ENCODE measurements at places on chromosomes 5 and 9.

GRCh38 chr9:89160806-89161205 is 17.8 kb downstream of the SHC3 start:
- no peak for DNase-seq

- no peak for DNase-seq
These were observed 7.2 kb downstream of the EPB41L4A start for GRCh38 chr5:112411903-112412302.

DNA sequence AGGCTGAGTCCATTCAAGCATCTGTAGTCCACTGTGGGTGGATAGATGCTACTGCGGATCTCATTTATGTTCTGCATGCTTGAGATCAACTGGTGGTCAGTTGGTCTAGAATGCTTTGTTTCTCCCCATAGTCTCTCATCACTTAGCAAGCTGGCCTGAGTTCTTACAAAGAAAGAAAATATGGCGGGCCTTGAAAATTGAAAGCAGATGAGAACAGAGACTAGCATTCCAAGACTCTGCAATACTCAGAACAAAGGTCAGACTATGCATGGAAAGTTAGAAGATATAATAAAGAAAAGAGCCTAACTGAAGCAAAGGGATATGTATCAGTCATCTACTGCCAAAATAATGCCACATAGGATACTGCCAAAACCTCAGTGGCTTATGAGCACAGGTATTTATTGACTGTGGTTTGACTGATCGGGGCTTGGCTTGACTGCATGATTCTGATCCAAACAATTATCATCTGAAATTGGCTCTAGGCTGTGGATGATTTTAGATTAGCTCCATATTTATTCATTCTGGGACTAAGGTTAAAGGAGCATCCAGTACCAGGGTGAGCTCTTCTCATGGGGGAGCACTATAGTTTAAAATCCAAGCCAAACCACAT is 258.9 kb downstream of the TAF11L14 start:
- DNase-seq, result no peak

- DNase-seq, result no peak
These were observed 17.0 kb upstream of the LHFPL2 start for GRCh38 chr5:78665534-78665933.

- DNase-seq, result no peak
These were observed 64.9 kb downstream of the SLC25A46 start for GRCh38 chr5:110803467-110804326.

DNA sequence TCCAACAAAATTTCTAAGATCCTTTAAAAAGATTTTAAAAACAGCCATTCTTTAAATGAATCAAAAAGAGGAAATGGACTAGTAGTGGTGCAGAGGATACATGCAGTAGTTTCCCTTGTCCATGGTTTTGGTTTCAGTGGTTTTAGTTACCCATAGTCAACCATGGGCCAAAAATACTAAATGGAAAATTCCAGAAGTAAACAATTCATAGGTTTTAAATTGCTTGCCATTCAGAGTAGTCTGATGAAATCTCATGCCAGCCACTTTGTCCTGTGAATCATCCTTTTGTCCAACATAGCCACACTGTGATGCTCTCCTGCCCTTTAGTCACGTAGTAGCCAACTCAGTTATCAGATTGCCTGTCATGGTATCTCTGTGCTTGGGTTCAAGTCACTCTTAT is 286.1 kb downstream of the ANXA1 start:
- no peak for DNase-seq

DNA sequence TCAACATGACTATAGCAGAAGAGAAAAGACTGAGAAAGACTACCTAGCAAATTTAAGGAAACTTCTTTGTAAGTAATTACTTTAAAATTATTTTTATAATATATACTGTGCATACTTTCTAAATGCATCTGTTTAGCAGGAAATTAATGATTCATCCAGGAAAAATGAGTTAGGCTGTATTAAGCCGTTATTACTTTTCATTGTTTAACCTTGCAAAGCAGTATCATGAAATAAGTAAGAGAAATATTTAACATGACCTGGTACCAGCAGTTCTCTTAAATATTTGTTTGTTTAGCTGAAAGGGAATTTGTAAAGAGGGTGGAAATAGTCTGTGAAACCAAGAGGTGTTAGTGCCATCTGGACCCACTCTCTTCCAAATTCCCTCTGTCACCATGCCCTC is 175.0 kb downstream of the GNAQ start:
- no peak for DNase-seq

GRCh38 chr5:38660194-38660668 is 103.8 kb upstream of the LIFR start:
- no peak for DNase-seq

DNA sequence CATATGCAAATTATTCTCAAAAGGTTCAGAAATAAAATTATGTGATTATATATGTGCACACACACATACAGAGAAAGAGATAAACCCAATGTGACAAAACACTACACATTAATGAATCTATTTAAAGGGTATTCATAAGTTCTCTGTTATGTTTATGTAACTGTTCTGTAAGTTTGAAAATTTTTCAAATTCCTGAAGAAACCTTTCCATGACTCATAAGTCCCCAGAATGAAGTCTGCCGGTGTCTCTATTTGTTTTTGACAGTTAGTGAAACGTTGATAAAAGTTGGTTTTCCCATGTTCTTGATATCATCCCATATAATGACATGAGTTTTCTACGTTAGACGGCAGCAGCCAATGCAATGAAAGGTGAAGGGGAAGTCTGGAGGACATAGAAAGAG is 199.5 kb upstream of the PUM3 start:
- DNase-seq, result no peak

DNA sequence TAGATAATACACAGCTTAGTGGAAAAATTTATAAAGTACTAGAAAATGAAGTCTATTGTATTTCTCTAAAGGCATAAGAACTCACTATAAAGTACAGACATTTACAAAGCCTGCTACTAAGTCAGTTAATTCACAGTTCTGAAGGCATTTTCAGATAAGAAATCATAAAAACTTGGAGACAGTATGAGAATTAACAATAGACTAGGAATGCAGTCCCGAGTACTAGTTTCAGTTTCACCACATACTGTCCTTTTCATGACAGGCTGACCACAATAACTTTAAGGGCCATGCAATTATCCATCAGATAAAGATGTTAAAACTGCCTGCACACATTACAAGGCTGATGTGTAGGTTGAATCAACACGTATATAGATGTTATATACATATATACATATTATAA is 362.6 kb upstream of the SMC2 start:
- no peak for DNase-seq

GRCh38 chr5:149794041-149794440 is 63.9 kb downstream of the PPARGC1B start:
- DNase-seq, result no peak

DNA sequence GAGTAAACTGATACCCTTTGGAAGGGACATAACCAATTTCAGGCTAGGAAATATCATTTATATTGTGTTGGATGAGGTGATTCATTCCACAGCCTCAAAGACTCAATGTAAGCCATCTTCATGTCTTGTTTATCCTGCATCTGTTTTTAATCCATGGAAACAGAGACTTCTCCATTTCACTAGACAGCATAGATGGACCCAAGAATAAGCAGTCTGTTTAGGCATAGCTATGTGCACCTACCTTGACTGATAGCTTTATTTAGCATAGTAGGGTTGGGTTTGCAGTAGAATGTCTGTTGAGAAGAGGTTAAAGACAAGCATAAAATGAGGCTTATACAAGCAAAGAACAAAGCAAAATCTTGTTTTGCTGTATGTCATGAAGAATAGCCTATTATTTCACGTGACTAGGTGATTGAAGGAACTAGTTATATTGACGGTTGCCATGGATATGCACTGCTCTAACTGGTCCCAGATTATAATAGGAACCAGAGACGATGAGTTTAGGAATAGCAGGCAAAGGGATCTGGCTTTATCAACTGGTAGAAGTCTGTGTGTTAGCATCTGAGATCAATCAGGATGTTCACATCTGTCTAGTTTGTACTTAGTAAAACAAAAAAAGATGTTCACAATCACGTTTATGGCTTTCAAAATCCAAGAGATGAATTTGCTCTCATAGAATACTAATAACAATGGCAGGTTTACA is 154.8 kb upstream of the KLF9 start:
- DNase-seq, result no peak

GRCh38 chr5:133708331-133708850 is 96.0 kb upstream of the FSTL4 start:
- DNase-seq, result no peak

DNA sequence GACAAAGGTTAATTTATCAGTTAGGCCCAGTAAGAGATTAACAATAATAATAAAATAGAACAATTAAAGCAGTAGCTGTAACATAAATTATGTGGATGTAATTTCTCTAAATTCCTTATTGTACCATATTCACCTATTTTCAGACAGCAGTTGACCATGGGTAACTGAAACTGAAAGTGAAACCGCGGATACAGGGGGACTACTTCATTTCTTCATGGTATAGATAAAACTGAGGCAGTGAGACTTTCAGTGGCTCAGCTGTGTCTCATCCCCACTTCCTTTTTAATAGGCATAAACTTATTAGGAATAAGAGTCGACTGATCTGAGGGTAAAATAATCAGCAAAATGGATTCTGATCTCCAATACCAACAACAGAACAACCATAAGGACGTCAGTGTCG is 174.0 kb upstream of the WWC1 start:
- no peak for DNase-seq

- DNase-seq, result no peak
These were observed 223.1 kb downstream of the GNA14 start for GRCh38 chr9:77424993-77425392.

GRCh38 chr5:180399401-180400215 is 46.5 kb upstream of the GFPT2 start:
- DNase-seq, result no peak

DNA sequence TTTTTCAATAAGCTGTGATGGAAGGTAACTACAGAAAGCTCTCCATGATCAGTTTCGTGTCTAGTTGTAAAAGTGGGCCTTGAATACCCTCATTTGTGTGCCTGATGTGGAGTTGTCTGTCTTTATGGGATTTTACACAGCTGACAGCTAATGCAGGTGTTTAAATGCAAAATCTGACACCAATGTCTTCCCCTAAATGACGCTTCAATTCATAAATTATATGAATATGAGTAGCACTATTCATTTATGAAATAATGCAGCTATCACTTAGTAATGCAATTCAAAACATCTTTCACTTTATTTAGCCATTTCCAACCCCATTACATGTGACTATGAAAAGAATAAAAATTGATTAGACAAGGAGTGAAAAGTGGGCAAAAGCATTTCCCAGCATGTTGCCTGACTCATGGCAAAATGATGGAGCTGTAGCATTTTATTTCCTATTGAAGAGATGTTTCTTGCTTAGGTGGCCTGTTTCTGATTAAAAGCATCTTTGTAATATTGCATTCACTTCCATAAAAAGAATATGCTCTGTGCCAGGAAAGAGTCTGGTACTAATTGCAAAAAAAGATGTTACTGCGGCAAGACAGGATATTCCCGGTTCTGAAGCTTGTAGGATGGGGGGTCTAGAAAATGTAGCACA is 116.7 kb upstream of the HAPLN1 start:
- no peak for DNase-seq

DNA sequence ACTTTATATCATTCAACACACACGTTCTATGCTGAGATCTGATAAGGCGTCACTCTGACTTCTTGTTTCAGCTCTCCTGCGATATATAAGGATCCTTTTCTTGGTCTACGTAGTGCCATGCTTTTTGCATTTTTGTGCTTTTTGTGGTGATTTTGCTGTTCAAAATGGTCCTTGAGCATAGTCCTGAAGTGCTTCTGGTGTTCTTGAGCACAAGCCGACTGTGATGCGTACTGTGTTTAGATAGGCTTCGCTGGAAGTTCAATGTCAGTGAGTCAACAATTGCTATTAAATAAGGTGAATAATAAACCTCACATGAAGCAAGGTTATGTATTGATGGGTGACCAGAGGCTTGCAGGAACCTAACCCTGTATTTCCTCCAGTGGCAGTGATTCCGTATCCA is 46.8 kb downstream of the ACO1 start:
- DNase-seq, result no peak

DNA sequence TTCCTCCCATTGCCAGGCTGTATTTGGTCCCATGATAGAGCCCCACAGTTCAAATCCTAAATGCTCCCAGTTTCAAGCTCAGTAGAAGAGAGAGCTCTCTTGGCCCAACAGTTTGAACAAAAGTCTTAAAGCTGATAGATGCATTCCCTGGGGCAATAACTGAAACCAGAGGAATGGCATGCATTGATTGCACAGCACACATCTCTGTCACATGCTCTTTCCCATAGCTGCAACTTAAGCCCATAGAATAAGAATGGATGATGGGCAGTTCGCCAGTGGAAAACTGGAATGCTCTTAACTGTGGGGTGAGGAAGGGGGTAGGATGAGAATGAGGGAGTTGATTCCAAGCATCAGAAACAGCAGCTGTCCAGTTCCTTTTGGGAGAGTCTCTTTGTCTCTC is 1942.4 kb upstream of the WWC1 start:
- no peak for DNase-seq

DNA sequence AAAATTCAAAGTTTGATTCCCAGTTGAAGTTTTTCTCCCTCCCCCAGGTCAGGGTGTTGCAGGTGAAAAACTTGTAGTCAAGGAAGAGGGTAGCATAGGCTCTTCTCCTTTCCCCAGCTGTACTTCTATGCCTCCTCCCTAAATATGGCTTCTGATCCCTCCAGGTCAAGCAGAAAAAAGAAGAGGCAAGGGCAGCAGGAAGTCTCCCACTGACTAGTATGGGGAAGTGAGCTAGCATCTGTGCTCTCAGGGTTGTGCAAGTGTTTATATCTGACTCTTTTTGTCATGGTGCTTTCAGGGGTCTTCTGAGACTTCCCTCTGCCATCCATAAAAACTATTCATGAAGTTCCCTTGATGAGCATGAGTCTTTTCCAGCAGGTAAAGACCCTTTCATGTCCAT is 76.0 kb downstream of the ATPSCKMT start:
- DNase-seq, result no peak

GRCh38 chr5:123783421-123783820 is 271.4 kb downstream of the CSNK1G3 start:
- DNase-seq, result no peak

- DNase-seq, result no peak
These were observed 203.0 kb downstream of the MED10 start for GRCh38 chr5:6175172-6175854.

Data from immature natural killer cell (primary cell).